Omental fat pad (tissue), 4 donors: ENCODE measurements at places on chromosomes 6 and 20. TPM values are rescaled to one million over a fixed set of nuclear protein-coding genes. Genes with fewer than 3 reads are reported as not detected.

CSNK2A1 gene
- total RNA-seq, result 94.8 TPM

DOK5 gene
- total RNA-seq, result 1.9 TPM

CST7 gene
- total RNA-seq, result 7.7 TPM

CLIC5 gene
- 28.2 TPM for total RNA-seq

DAAM2 gene
- total RNA-seq, result 36.5 TPM

DNA sequence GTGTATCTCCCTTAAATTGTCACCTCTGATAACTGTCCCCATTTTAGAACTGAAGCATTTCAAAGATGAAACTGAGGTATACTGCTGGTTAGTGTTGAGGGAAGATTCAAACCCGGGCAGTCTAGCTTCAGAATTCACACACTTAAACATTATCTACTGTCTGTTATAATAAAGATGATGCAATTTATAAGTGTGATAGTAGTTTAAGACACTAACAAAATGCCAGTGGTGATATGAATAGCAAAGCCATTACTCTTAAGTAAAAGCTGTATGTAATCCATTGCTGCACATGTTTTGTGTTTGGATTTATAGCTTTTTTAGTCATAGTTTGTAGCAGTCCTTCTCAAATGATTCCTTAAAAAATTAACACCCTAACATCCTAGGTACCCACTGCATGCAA lies 19.8 kb downstream of the USP45 start:
- DNase-seq, result no peak

- no peak for DNase-seq
These were observed 31.0 kb upstream of the EZR start for GRCh38 chr6:158849899-158850806.

DNA sequence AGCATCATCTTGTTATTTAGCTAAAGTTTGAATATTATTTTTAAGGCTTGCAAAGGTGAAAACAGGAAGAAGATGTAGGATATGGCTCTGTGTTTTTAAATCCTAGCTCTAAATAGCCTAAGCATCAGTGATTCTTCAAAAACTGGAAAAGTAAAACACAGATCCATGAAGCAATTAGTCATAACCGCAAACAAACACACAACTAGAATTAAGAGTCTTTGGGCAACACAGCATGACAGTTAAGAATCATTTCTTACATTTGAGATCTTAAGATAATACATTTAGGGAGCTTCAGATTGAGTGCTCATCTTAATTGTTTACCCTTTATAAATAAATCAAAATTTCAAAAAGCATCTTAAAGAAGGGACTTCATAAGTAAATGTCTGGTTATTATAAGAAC lies 115.8 kb upstream of the MAP7 start:
- DNase-seq, result no peak

GRCh38 chr6:168602576-168602975 lies 161.6 kb downstream of the SMOC2 start:
- DNase-seq, result no peak

DNA sequence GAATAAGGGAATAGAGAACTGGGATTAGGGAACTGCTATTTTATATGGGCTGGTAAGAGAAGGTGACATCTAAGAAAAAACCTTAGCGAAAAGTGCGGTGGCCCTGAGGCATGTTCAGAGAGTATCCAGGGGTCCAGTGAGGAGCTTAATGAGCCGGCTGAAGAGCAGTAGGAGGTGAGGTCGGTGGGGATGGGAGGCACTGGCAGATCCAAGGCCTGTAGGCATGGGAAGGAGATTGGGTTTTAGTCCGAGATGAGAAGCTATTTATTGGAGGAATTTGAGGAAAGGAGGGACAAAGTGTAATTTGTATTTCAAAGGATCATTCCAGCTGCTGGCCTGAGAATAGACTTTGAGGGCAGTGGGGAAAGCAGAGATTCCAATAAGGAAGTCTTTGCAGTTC lies 123.8 kb downstream of the QKI start:
- DNase-seq, result no peak

- no peak for DNase-seq
These were observed 42.0 kb upstream of the OGFRL1 start for GRCh38 chr6:71246596-71246995.

DNA sequence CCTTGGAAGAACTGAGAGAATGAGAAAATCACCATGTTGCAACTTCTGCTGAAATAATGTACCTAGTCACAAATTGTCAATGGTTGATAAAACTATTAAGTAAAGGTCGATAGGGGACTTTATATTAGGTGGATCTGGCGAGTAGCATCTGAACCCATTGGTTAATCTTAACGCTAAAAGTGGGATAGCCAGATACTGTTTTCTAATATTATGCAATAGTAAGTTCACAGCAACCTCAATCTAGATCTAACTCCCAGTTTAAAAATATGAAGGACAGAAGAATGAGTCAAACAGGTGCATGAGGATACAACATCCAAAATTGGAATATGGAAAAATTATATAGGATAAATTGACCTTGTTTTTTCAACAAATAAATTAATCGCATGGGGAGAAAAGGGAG lies 18.8 kb downstream of the PSMF1 start:
- DNase-seq, result no peak

DNA sequence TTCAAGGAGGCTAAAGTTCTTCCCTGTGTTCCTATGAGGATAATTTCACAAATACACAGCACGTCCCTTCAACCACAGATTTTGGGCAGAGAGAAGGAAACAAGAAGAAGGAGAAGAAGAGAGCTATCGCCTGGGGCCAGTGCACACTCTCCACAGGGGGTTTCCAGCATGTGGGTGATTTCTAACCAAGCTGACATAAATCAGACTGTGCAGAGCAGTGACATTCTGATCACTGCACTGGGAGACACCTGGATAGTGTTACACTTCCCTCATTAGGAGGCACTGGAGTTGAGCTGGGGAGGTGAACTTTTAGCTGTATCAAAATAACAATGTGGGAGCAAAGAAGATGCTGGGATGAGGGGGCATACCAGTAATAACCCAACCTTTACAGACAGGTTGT lies 71.8 kb upstream of the CENPW start:
- DNase-seq, result no peak

GRCh38 chr6:47446669-47447330 lies 30.8 kb upstream of the CD2AP start:
- no peak for DNase-seq

- no peak for DNase-seq
These were observed 631.1 kb upstream of the POU3F2 start for GRCh38 chr6:98203170-98203806.

DNA sequence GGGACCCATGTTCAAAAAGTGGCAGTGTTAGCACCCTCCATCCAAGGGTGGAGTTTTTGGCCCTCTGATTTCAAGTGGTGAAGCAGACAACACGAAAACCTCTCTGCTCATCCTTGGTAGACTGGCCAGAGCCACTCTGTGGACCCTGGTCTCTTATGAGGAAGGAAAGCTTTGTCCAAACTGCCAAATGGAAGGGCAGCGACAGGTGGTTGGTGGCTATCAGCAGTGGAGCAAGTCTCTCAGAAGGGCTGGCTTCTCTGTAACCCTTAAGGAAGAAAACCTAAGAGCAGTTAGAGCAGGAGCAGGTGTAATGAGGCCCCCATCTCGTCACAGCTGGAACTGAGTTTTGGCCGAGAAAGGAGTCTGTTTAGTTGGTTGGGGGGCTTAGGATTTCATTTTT lies 155.8 kb downstream of the SLC16A10 start:
- DNase-seq, result no peak

DNA sequence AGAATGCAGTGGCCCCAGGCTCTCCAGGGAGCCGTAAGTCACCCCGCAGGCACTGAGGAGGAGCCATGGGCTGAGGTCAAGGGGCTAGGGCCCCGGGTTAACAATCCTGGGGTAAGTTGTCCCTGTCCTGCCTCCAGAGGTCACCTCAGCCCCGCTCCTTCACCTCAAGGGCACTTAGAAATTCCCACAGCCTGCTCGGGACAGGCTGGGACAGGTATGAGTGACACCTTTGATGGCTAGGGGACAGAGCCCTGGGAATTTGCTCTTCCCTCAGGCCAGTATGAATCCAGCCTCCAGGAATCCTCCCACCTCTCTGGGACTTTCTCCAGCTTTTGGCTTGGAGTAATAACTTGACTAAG lies 3.5 kb upstream of the GRM4 start:
- no peak for DNase-seq

GRCh38 chr6:28901831-28902230 lies 22.0 kb downstream of the TRIM27 start:
- no peak for DNase-seq

- DNase-seq, result no peak
These were observed 5.7 kb downstream of the ARHGAP40 start for GRCh38 chr20:38607351-38607750.

- DNase-seq, result no peak
These were observed 188.0 kb upstream of the TAB2 start for GRCh38 chr6:149129371-149130077.

GRCh38 chr20:43909720-43910119 lies 4.9 kb upstream of the TOX2 start:
- DNase-seq, result no peak

DNA sequence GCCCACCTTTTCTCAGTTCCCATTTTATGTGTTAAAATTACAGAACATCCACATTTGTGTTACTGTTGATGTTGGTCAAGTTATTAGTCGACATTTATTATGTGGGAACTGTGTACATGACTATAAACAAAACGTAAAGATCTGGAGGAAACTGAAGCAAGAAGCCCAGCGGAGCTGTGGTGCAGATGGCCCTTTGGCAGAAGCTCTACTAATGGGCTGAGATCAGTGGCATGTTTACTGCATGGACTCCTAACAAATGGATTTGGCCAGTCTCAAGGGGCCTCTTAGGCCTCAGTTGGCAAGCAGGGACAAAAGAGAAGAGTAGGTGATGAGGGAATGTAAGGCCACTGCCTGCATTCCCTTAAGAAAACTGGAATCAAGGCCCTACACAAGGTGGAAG lies 282.1 kb upstream of the TCF21 start:
- DNase-seq, result no peak

DNA sequence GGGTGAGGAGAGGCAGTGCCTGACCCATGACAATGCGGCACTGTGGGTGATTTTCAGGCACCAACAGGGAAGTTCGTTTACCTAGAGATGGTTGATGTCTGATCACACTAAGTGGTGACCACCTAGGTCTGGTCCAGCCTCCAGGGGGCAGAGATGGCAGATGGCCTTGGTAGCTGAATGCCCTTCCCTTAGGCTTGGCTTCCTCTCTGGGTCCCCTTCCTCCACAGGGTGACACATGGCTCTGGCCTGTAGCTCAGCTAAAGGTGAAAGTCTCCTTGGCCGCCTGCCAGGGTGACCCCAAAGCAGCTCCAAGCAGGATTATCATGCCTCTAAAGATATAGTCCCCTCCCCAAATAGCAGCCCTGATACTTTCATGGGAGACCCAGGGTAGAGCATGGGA lies 6.4 kb downstream of the GDAP1L1 start:
- DNase-seq, result no peak

GRCh38 chr6:169931261-169931660 lies 179.8 kb downstream of the ERMARD start:
- DNase-seq, result no peak

DNA sequence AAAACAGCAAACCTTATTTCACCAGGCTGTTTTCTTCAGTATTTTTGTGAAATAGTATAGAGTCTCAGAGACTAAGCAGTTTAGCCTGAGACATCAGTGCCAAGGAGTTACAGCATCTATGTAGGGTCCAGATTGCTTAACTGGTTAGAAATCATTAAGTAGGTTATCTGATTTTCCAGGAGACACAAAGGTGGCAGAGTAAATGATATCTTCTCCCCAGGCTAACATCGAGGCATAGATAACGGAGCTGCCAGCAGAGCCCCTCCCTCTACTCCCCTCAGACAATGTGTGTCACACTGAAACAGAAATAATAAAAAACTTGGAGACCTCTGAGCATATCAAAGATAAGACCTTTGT lies 473.0 kb upstream of the CITED2 start:
- DNase-seq, result no peak

- no peak for DNase-seq
These were observed 95.4 kb upstream of the CNKSR3 start for GRCh38 chr6:154605882-154606370.

- DNase-seq, result no peak
These were observed 86.3 kb downstream of the ELOVL4 start for GRCh38 chr6:79861023-79861422.

DNA sequence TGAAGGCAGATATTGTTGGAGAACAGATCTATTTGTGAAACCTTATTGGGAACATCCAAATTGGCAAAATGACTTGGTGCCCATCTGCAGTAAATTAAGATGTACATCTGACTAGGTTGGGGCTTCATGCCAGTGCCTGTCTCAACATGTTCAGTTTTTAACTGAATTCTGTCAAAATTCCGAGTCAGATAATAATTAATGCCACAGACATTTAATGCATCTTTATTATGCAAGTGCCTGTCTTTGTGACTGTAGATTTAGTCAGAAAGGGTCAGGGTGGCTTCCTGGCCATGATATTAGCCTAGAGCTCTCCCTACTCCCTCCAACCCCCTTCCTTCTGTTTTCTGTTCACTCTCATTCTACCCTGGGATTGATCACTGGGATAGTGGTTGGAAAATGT lies 199.3 kb upstream of the FLRT3 start:
- no peak for DNase-seq

DNA sequence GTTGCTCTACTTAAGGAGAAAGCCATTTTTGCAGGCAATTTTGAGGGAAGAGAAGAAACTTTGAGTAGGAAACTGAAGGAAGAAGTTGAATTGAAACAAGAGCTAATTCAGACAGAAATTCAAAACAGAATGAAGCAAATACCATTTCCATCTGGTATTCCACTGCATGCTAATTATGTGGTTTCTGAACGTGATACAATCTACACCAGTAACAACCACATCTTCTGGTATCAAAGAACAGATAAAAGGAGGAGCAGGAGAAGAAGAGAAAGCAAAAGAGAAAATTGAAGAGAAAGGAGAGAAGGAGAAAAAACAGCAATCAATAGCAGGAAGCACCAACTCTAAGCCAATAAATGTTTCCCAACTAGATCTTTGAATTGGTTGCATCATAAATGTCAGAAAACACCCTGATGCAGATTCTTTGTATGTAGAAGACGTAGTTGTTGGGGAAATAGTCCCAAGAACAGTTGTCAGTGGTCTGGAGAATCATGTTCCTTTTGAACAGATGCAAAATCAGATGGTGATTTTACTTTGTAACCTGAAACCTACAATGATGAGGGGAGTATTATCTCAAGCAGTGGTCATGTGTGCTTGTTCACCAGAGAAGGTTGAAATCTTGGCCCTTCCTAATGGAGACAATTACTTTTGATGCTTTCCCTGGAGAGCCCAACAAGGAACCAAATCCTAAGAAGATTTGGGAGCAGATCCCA lies 132.4 kb downstream of the MACROD2 start:
- no peak for DNase-seq

DNA sequence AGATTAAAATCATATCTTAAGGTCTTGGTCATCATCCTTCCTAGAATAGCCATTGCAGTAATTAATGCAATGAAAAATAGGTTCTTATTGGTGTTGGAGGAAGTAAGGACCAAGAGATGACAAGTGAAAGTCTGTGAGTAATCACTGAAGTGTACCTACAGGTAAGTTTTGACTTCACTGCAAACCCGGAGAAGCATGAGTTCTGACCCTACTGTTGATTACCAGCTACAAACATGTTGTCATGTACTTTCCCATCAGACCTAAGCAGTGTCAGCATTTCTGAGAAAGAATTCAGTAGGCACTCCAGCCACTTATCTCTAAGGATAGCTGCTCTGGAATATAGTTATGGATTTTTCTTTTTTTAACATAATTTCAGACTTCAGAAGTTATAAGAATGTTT lies 280.9 kb downstream of the ZFAND3 start:
- DNase-seq, result no peak

- DNase-seq, result no peak
These were observed 130.2 kb upstream of the SSTR4 start for GRCh38 chr20:22904905-22905304.
